Nephron progenitor cell (in vitro differentiated cells): ENCODE measurements at places on chromosomes 11 and 22.

- H3K4me1 ChIP-seq: peaks cover 5% of the 10 kb centered on the region
- DNase-seq: no peak
- no peaks in the 10 kb centered on the region for H3K27me3 ChIP-seq
- H3K36me3 ChIP-seq: no peaks in the 10 kb centered on the region
Observed at GRCh38 chr11:104852811-104853210, 45.4 kb downstream of the CASP12 start.

- H3K4me1 ChIP-seq: peaks cover 39% of the 10 kb centered on the region
- no peaks in the 10 kb centered on the region for H3K27me3 ChIP-seq
- DNase-seq: no peak
Observed at GRCh38 chr11:46693597-46694012, 6.8 kb downstream of the ARHGAP1 start.

- H3K27me3 ChIP-seq: no peaks in the 10 kb centered on the region
- no peak overlapping the region for H3K27ac ChIP-seq
- DNase-seq: no peak
- peaks cover 21% of the 10 kb centered on the region for H3K4me1 ChIP-seq
- H3K36me3 ChIP-seq: peaks cover 35% of the 10 kb centered on the region
Observed at GRCh38 chr11:118406599-118407166, 5.3 kb downstream of the ATP5MG start.

DNA sequence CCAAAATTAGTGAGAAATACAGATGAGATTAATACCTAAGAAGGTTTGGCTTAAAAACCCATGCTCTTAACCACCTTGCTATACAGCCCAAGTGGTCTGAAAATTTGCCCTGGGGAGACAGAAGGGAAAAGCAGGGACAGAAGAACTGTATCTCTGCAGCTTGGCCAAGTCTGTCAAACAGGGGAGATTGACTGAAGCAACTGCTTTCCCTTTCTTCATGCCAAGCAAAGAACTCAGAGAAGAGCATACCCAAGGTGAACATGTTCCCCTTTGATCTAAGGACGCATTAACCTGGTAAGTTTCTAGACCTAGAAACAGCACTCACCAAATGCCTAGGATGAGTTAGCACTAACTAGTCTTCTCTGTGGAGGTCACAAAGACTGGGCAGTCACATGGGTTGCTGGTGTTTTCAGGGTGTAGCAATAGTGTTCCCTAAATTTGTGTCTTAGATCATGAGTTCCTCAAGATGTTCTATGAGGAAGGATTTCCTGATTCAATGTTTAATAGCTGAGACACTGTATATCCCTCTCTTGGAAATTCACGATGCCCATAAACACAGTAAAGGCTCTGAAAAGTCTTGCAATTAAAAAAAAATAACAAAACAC lies 75.6 kb upstream of the GRAMD1B start:
- DNase-seq: no peak
- H3K4me1 ChIP-seq: peaks cover 30% of the 10 kb centered on the region
- peaks cover 33% of the 10 kb centered on the region for H3K27me3 ChIP-seq
- no peak overlapping the region for H3K27ac ChIP-seq
- no peaks in the 10 kb centered on the region for H3K36me3 ChIP-seq
- no peak overlapping the region for H3K4me3 ChIP-seq

DNA sequence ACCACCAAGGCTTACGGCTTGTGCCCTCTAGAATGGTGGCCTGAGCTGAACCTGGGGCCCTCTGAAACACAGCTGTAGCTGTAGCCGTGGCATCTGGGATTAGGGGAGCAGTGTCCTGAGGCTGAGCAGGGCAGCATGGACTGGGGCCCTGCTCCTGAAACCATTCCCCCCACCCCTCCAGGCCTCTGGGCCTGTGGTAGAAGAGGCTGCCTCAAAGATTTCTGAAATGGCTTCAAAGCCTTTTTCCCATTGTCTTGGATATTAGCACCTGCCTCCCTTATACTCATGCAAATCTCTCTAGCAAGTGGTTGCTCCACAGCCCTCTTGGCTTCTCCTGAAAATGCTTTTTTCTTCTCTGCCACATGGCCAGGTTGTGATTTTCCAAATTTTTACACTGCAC lies 106.9 kb downstream of the CTNND1 start:
- H3K4me1 ChIP-seq: no peaks in the 10 kb centered on the region
- DNase-seq: no peak
- no peaks in the 10 kb centered on the region for H3K36me3 ChIP-seq
- H3K27me3 ChIP-seq: peaks cover 7% of the 10 kb centered on the region
- no peak overlapping the region for H3K27ac ChIP-seq

- no peaks in the 10 kb centered on the region for H3K36me3 ChIP-seq
- DNase-seq: no peak
- H3K27ac ChIP-seq: no peak overlapping the region
- no peak overlapping the region for H3K4me3 ChIP-seq
- peaks cover 15% of the 10 kb centered on the region for H3K27me3 ChIP-seq
Observed at GRCh38 chr22:47786650-47787290, 1024.3 kb downstream of the TBC1D22A start.

GRCh38 chr11:100269516-100269915 lies 417.6 kb upstream of the ARHGAP42 start:
- H3K4me3 ChIP-seq: no peak overlapping the region
- no peaks in the 10 kb centered on the region for H3K36me3 ChIP-seq
- no peak for DNase-seq
- H3K27ac ChIP-seq: no peak overlapping the region
- no peaks in the 10 kb centered on the region for H3K27me3 ChIP-seq

DNA sequence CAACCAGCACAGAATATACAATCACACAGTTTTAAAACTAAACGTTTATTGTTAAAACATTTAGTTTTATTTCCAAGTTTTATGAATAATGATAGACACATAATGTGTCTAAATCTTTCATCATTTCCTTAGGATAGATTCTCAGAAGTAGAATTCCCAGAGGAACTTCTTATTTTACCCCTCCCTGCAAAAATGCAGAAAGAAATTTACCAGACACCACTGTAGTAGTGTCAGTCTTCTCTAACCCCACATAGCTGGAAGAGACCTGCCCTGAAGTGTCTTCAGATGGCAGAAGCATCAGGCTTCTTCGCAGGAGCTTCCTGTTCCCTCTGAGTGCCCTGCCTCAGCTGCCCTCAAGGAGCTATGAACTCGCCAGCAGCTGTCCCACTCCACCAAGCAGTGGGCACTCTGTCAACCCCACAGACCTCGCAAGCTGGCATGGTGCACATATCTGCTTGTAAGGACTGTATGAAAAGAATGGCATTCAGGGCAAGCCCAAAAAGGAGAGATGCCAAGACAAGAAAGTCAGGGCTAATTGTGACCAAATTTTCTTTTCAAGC lies 28.5 kb upstream of the PAK1 start:
- no peak overlapping the region for H3K4me3 ChIP-seq
- DNase-seq: no peak
- peaks cover 6% of the 10 kb centered on the region for H3K27me3 ChIP-seq
- no peak overlapping the region for H3K27ac ChIP-seq
- no peaks in the 10 kb centered on the region for H3K4me1 ChIP-seq

DNA sequence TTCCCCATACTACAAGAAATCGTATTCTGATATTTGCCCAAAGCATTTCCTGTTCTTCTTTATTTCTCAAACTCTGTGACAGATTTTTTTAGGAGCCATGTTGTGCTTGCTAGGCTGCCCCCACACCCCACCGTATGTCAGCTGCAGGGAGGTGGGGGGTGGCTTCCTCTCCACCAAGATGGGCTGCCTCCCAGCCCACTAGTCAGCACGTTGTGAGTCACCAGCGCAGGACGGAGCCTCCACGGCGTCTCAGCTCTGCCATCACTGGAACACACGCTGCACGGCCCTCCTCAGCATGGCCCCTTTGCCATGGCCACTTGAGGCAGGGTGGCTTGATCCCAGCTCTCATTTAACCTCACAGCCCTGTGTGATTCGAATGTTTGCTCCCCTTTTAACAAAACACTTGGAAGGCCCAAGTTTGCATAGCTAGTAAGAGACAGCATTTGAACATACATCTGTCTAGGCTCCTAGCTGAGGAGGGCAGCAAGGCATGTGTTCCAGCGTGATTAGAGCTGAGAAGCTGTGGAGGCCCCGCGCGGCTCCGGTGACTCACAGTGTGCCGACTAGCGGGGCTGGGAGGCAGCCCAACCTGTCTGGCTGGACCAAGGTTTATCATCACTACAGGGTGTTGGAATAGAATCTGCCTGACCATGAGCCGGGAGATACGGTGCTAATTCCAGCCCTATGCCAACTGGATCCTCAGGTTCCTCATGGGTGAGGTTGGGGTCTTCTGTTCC lies 180.7 kb upstream of the NCAM1 start:
- DNase-seq: no peak
- H3K27ac ChIP-seq: no peak overlapping the region
- no peaks in the 10 kb centered on the region for H3K36me3 ChIP-seq
- H3K27me3 ChIP-seq: peaks cover 3% of the 10 kb centered on the region
- no peak overlapping the region for H3K4me3 ChIP-seq

GRCh38 chr11:86632499-86633269 lies 39.7 kb downstream of the ME3 start:
- peaks cover 30% of the 10 kb centered on the region for H3K4me1 ChIP-seq
- no peak for DNase-seq
- no peak overlapping the region for H3K27ac ChIP-seq
- no peaks in the 10 kb centered on the region for H3K36me3 ChIP-seq

DNA sequence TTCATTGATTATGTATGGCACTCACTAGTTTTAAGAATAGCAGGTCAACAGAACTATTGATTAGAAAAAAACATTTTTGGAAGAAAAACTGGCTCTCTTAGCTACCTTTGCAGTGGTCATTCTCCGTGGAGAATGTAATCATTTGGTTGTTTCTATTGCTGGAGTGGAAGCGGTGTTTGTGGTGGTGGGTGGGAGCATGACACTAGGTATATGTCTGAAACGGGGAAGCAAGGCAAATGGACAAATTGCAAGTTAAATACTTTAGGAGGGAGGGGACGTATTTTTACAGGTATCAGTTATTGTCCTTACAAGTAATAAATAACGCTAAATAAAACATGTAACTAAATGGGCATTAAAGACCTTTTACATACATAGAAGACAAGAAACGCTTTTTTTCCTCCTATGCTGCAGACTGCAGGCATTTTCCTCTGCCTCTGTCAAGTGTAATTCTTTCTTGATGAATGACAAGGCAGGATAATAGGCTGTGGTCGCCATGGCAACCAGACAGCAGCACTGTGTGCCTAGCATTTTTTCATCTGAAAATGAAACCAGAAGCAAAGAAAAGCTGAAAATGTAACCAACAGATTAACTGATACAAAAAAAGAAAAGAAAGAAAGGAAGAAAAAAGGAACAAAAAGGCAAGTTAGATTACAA lies 46.2 kb downstream of the BLID start:
- peaks cover 53% of the 10 kb centered on the region for H3K4me1 ChIP-seq
- H3K27me3 ChIP-seq: peaks cover 11% of the 10 kb centered on the region
- H3K27ac ChIP-seq: no peak overlapping the region
- no peaks in the 10 kb centered on the region for H3K36me3 ChIP-seq
- H3K4me3 ChIP-seq: peak overlapping the region; percentile 41

DNA sequence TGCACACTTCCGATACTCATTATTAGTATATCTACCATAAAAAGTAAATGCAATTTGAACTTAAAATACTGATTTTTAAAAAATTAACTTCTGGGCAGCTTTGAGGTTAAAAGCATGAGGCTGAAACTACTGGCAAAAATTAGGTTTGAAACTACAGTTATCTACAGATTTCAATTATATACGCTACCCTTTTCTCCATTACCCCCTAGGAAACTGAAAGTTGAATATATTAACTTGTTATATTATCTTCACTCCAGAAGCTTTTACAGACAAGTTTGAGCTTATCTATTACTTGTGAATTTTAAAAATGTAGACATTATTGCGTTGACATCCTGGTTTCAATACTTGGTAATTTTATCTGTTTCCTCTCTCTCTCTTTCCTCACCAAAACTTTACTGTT lies 96.7 kb upstream of the DDI1 start:
- no peaks in the 10 kb centered on the region for H3K27me3 ChIP-seq
- H3K4me1 ChIP-seq: peaks cover 5% of the 10 kb centered on the region
- no peak overlapping the region for H3K4me3 ChIP-seq

GRCh38 chr22:39469681-39470450 lies 13.1 kb downstream of the MGAT3 start:
- H3K36me3 ChIP-seq: no peaks in the 10 kb centered on the region
- peak overlapping the region; percentile 69 for H3K4me3 ChIP-seq
- DNase-seq: peak; percentile 44
- peaks cover 3% of the 10 kb centered on the region for H3K27me3 ChIP-seq
- H3K4me1 ChIP-seq: peaks cover 81% of the 10 kb centered on the region
- peak overlapping the region; percentile 94 for H3K27ac ChIP-seq

DNA sequence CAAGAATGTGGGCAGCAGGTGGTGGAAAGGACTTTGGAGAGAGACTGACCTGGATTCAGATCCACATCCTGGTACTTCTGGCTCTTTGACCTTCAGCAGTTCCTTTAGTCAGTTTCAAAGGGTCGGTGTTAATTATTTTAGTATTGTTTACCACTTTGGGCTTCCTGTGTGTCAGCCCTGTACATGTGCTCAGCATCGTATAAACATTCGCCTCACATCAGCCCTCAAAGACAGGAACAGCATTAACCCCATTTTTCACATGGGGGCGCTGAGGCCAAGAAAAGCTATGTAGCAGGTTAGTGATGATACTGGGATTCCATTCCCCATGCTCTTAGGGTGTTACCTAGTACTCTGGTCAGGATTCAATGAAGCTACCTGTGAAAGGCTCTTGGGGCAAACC lies 72.1 kb upstream of the YWHAH start:
- no peak for DNase-seq
- H3K36me3 ChIP-seq: peaks cover 32% of the 10 kb centered on the region
- no peak overlapping the region for H3K4me3 ChIP-seq
- no peaks in the 10 kb centered on the region for H3K27me3 ChIP-seq
- peaks cover 9% of the 10 kb centered on the region for H3K4me1 ChIP-seq

- no peaks in the 10 kb centered on the region for H3K27me3 ChIP-seq
- peaks cover 8% of the 10 kb centered on the region for H3K36me3 ChIP-seq
- H3K4me1 ChIP-seq: peaks cover 64% of the 10 kb centered on the region
- no peak overlapping the region for H3K4me3 ChIP-seq
Observed at GRCh38 chr11:92439133-92439532, 214.5 kb downstream of the FAT3 start.

- peaks cover 76% of the 10 kb centered on the region for H3K4me1 ChIP-seq
- H3K4me3 ChIP-seq: peak overlapping the region; percentile 95
- H3K36me3 ChIP-seq: peaks cover 47% of the 10 kb centered on the region
Observed at GRCh38 chr11:76380159-76380976, 564 bp downstream of the THAP12 start.

DNA sequence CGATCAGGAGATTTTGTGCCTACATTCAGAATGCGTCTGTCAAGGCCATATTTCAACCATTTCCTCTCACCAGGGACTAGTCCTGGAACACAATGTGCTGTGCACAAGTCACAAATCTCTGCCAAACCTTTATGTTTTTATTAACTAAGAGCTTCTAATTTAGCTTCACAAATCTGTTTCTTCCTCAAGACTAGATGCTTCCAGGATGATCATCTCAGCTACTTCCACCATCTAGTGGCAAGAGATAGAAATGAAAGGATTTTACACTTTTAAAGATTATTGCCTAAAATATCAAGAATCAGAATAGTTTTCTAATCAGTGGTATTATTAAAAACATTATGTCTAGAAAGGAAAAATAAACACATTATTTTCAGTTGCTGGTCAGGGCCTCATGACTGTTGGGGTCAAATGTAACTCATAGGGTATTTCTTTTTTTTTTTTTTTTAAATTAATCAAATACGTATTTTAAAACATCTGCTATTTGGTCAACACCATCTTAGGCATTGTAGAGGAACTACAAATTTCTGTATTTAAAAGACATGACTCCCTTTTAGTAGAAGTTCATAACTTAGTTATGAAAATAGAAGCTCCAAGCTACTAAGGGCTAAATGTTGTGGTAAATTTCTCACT lies 1102.6 kb downstream of the DLG2 start:
- H3K27ac ChIP-seq: no peak overlapping the region
- DNase-seq: no peak
- H3K4me3 ChIP-seq: no peak overlapping the region
- H3K27me3 ChIP-seq: peaks cover 4% of the 10 kb centered on the region
- H3K4me1 ChIP-seq: no peaks in the 10 kb centered on the region
